Cerebellum (tissue), 4 donors: ENCODE measurements at places on chromosomes 11 and 22.

GRCh38 chr22:37428649-37429586 is 1.6 kb upstream of the ELFN2 start:
- peak; percentile 37 for DNase-seq

DNA sequence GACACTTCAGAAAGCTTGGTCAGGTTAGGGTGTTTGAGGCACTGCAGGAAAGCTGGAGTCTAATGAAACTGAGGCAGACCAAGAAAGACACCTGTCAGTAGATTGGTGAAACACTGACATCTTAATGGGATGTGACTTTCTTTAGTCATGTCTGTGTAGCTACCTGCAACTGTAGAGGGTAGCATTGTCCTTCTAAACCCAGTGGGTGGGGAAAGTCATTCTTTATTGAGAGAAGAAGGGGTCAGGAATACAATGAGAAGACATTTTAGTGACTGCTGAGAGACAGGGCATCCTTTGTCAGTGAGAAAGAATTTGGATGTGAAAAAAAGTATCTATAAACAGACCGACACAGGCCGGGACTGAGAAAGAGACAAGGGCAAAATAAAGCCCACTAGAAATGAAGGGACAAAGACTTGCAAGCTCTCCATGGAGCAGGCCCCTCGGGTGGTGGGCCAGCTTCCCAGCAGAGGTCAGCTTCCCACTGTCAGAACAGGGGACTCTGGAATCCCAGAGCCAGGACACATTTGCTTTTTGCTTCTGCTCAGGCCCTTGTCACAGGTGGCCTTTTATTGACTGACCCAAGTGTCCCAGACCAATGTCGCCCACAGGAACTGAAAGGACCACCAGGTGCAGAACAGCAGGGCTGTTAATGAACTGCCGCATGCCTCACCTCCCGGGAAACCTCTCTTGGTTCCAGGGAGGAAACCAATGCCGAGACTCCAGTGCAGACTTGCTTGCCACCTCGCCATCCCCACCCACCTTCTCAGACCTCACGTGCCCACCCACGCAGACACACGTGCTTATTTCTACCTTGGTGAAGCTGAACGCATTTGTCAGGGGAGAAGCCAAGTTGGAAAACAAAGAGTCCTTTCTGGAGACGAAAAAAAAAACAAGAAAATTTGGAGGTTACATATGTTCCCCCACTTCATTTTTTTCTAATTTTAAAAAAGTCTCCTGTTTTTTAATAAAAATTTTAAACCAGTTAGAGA is 212.8 kb downstream of the TENM4 start:
- no peak for DNase-seq

GRCh38 chr11:64322925-64323260 is 5.0 kb downstream of the PRDX5 start:
- DNase-seq = no peak

DNA sequence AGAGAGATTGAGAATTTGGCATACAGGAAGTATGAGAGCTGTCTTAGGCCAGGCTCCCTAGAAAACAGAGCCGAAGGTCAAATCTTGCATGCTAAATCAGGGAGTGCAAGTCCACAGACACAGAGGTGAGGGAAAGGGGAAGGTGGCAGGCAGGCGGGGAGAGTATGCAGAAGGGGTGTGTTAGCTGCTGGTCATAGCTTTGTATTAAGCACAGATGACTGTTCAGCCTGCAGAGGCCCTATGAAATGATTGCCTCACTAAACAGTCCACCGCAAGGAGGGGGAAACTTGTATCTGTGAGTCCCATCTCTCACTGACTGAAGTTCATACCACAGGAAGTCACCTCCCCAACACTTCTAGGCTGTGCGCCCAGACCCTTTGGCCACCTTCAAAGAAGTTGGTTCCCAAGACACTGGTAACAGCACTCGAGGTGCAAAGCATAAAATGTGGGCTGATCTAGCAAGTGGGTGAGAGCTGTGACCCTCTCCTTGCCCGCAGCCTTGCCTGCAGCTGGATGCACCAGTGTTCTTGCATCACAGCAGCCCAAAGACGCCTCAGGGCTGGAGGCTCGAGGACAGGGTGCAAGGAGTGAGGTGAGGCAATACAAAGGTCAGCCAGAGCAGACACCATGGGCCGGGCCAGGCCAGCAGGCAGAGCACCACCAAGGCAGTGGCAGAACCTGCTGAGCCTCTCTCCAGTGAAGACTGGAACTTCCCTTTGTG is 115.3 kb upstream of the TBCEL start:
- DNase-seq = no peak

DNA sequence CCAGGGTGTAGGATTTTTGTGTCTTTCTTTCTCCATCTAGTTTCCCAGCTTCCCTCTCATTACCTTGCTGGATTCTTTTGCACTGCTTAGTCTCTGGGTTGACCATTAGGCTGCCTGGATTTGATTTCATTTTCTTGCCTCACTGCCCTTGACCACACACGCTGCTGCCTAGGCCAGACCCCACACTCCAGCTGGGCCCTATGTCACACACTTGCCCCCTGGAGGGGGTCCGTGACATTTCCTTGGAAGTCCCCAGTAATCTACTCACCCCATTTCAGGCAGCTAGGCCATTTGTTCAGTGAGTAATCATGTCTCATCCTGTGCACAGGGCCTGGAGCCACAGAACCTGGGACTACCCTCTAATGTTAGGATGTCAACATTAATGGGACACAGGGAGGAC is 81.9 kb upstream of the SPON1 start:
- DNase-seq = no peak

GRCh38 chr11:4032097-4032496 is 62.5 kb upstream of the RRM1 start:
- DNase-seq = no peak

DNA sequence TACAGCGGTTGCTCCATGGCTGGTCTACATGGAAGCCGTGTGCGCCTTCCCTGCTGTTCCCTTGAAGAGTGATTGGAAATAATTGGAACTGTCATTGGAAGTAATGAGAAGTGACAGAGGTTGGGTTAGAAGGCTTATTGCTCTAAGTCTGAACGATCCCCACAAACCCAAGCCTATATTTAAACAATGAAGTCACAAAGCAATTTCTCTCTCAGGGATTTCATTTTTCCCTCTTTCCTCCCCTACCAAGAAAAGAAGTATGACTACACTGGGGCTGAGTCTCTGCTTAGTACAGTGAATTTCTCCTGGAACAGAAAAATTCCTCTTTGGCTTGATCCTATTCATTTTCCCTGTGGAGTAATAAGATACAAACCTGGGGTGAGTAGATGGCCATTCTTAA is 7.8 kb downstream of the CLMP start:
- no peak for DNase-seq

- DNase-seq = no peak
These were observed 11.7 kb upstream of the RASL10A start for GRCh38 chr22:29327089-29327764.

DNA sequence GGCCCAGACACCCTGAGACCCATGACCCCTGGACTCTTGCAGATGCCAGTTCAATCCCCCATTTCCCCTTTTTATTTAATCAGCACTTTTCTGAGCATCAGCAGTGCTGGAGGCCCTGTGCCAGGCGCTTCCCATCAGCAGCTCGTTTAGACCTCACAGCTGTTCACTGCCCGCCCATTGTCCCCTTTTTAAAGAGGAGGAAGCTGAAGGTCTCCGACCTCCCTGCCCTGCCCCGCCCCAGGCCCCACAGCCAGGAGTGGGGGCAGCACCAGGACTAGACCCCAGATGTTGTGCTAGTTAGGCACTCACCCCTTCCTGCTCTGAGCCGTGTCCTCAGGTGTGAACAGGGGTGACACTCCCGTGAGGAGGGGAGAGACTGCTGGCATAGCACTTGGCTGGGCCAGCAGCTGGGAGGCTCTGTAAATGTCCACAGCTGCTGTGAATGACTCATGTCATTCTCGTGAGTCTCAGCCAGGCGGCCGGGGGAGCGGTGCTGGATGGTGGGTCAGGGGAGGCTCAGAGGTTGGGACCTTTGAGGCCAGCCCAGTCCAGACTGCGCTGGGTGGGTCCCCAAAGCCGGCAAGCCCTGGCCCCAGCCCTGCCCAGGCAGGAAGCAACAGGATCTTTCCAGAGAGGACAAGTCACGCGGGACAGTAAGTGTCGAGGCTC is 19.9 kb downstream of the EMID1 start:
- no peak for DNase-seq

DNA sequence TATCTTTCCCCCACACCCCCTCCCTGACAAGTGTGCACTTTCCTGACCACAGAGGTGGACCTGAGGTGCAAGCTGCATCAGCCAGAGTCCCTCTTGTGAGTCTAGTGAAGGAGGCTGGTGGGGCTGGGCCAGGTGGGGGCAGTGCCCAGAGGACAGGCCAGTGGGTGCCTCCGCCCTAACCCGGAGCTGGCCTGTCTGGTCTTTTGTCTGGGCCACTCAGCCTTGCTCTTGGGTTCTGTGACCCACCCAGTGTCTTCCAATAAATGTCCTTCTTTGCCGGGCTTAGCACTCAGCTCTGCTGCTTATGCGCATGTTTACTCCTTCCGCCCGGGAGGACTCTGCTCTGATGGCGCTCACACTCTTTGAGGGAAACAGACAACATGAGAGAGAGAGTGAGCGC is 526.2 kb downstream of the TBC1D22A start:
- no peak for DNase-seq

- no peak for DNase-seq
These were observed 230.7 kb upstream of the CHORDC1 start for GRCh38 chr11:90453525-90453924.

DNA sequence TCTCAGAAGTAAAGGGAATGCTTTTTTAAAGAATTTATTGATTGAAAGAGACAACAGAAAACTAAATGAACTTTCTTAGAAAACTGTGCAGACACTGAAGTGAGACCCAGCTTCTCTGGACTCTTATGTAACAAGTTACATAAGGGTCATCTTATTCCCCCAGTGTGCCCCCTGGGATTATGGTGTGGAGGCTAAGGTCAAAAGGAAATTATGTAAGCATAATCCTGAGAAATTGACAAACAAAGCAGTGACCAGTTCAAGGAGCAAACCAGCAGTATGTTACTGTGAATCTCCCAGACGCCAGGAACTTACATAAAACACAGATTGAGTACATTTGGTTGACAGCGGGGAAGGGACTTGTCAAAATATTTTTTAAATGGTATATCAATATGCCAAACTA is 78.6 kb downstream of the SLC1A2 start:
- no peak for DNase-seq

DNA sequence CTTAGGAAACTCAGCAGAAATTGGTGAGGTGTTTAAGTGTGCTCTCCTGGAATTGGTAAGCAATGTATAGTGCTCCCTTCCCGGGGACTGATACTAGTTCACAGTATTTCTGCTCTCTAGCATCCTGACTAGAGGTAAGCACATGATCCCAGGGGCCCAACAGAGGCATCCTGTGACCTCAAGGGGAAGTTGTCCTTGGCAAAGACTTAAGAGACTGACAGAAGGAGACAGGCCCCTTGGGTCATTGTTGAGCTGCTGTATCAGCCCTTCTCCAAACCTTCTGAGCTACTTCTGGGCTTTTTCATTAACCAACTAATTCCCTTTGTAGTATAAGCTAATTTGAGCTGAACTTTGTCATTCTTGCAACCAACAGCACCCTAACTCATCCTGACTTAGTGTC is 4.3 kb upstream of the TBC1D22A start:
- DNase-seq = no peak

DNA sequence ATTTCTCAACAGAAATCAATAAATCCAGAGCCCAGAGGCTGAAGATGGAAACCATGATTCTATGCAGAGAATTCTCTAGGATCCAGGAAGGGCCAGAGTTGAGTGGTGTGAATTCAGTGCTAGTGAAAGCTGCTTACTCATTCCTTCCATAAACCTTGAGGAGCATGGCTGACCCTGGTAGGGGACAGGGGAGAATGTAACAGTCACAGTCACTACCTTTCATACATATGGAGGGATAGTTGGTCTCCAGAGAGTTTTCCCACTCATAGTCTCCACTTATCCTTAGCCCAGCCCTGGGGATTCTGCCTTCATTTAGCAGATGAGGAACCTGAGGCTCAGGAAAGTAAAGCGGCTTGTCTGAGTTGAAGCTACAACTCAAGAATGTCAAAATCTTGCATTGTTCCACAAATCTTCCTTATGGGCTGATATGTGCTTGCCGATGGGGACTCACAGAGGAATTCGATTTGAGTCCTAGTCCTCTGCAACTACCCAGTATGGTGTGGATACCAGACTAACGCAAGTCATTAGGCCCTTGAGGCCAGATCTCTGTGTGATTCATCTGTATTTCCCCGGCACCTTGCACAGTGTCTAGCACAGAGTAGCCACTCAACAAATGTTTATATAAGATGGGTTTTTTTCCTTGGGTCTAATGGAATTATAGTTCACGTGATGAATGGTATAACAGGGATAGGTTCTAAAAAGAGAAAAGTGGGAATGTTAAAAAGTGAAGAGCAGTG is 3.7 kb upstream of the ANAPC15 start:
- DNase-seq = no peak

- DNase-seq = peak; percentile 81
These were observed 935 bp upstream of the RCOR2 start for GRCh38 chr11:63917692-63918506.

- DNase-seq = no peak
These were observed 1182.5 kb downstream of the TBC1D22A start for GRCh38 chr22:47944941-47945340.

DNA sequence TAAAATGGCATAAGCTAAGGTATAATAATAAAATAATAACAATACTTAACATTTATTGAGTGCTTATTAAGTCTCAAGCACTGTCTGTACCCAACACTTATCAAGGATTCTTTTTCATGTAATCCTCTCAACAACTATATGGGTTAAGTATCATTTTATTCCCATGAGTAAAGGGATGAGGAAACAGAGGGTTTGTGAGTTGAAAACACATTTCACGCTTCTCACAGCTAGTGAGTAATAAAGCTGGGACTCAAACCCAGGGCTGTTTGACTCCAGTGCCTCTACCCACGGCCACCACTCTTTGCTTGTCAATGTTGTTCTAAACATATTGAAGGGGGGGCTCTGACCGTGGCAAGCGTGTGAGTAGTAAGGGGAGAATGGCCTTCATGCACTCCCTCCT is 8.7 kb downstream of the CD3E start:
- DNase-seq = no peak

GRCh38 chr11:107140983-107141382 is 122.7 kb upstream of the GUCY1A2 start:
- peak; percentile 19 for DNase-seq

DNA sequence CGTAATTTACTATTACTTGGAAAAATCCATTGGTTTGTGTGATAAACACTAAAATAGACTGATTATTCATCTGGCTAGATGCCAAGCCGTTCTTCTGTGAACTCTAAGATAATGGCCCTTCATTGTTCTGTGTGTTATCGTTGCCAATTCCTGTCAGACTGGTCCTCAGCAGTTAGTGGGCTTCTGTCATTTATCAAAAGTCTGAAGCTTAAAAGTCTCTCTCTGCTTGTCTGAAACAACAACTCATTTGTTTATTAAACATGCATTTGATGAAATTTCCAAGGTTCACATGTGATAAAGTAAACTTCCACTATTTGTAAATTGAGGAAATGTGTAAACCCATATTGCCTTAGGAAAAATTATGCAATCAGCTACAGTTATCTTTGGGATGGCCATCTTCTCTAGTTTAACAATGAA is 21.1 kb upstream of the RDX start:
- DNase-seq = no peak
